ENCODE measurements at places on chromosomes 13 and 19. TPM values are rescaled to one million over a fixed set of nuclear protein-coding genes. Genes with fewer than 3 reads are reported as not detected.

GRCh38 chr19:17977021-17977420, 10.1 kb downstream of the KCNN1 start:
- no peak overlapping the region for H3K27ac ChIP-seq
- no peaks in the 10 kb centered on the region for H3K4me1 ChIP-seq
- H3K36me3 ChIP-seq, result no peaks in the 10 kb centered on the region
- no peak for DNase-seq
- no peak overlapping the region for H3K4me3 ChIP-seq

- H3K27me3 ChIP-seq, result no peaks in the 10 kb centered on the region
- no peak overlapping the region for H3K4me3 ChIP-seq
- H3K36me3 ChIP-seq, result no peaks in the 10 kb centered on the region
- no peak overlapping the region for H3K27ac ChIP-seq
- H3K4me1 ChIP-seq, result no peaks in the 10 kb centered on the region
- no peak for DNase-seq
Measured at GRCh38 chr13:82719987-82720386, 1162.3 kb downstream of the SLITRK1 start.

DNM2 gene
- 105 TPM for total RNA-seq

- DNase-seq, result no peak
- no peak overlapping the region for H3K4me3 ChIP-seq
- no peaks in the 10 kb centered on the region for H3K4me1 ChIP-seq
- no peaks in the 10 kb centered on the region for H3K27me3 ChIP-seq
- no peaks in the 10 kb centered on the region for H3K36me3 ChIP-seq
- H3K27ac ChIP-seq, result no peak overlapping the region
Measured at GRCh38 chr13:67318398-67318797, 88.3 kb upstream of the PCDH9 start.

- no peak for DNase-seq
- H3K27ac ChIP-seq, result no peak overlapping the region
- no peaks in the 10 kb centered on the region for H3K27me3 ChIP-seq
- no peaks in the 10 kb centered on the region for H3K36me3 ChIP-seq
- H3K4me1 ChIP-seq, result no peaks in the 10 kb centered on the region
Measured at GRCh38 chr13:97352815-97353214, 81.2 kb upstream of the RAP2A start.

ZNF418 gene
- 9.5 TPM for total RNA-seq

- H3K27me3 ChIP-seq, result no peaks in the 10 kb centered on the region
- H3K36me3 ChIP-seq, result no peaks in the 10 kb centered on the region
- H3K4me3 ChIP-seq, result no peak overlapping the region
- DNase-seq, result no peak
- H3K27ac ChIP-seq, result no peak overlapping the region
Measured at GRCh38 chr13:43580280-43580679, 206.5 kb downstream of the ENOX1 start.

Measured in esophagus squamous epithelium (tissue), 5 donors.